ENCODE measurements at places on chromosomes 2 and 18. TPM values are rescaled to one million over a fixed set of nuclear protein-coding genes. Genes with fewer than 3 reads are reported as not detected.
A peak's percentile ranks its signal among the peaks of the same experiment; 100 is the strongest.

- peak; percentile 47 for DNase-seq
These were observed 1.2 kb downstream of the EPB41L3 start for GRCh38 chr18:5542515-5543035.

GRCh38 chr2:208657468-208657867, 250.9 kb downstream of the PTH2R start:
- no peak for DNase-seq

EFR3B gene
- polyA plus RNA-seq = 0.39 TPM

GRCh38 chr2:3178578-3179031, 199.0 kb downstream of the EIPR1 start:
- DNase-seq = no peak

DNA sequence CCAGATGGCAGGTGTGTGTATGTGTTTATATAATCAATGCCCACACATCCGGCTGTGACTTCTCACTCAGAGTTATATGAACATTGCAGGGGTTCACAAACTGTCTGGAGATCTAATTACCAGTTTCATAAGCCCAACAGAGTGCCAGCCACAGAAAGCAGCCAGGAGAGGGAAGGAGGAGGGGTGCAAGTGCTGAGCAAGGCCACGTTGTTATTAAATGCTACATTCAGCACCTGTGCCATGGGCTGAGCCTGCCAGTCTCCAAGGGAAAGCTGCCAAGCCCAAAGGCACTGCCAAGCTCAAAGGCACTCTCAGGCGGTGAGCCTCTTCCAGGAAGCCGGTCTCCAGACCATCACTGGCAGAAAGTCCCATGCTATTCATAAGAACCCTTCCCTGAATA, 17.4 kb downstream of the XDH start:
- DNase-seq = peak; percentile 16

DNA sequence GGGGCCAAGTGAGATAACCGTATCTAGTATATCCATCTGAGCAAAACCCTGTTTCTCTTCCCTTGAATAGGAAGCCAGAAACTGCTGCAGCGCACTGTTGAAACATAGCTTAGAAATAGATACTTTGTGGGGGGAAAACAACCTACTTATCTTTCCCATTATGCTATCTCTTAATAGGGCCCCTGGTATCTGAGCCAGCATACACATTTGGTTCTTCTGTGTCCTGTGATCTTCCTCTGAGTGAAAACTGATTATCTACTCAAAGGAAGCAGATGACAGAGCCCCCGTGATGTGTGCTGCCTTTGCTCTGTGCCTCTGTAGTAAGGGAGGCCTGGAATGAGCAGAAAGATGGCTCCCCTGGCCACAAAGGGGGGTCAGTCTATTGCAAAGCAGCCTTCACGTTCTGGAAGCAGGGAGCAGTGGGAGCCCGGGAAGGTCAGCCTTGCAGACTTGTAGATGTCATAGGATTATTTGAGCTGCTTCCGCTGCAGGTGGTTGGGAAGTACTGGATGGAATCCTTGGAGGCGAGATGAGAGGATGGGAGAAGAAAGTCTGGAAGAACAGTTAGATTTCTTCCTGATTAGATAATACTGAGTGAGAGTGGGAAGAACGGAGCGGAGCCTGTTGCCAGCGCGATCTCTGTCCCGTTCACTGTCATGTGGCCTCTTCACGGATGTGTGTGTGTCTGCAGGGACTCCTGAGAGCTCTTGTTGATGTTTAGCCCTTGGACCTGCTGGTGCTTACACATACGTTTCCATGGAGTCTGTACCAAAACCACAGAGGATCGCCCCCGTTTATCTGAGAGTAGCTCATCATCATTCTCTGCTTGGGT, 150.1 kb downstream of the AGAP1 start:
- no peak for DNase-seq

GRCh38 chr2:224551693-224552092, 33.5 kb downstream of the CUL3 start:
- no peak for DNase-seq
